ENCODE measurements at places on chromosomes 5 and 9.

GRCh38 chr5:142671801-142672200 lies 14.1 kb downstream of the FGF1 start:
- no peak for DNase-seq

DNA sequence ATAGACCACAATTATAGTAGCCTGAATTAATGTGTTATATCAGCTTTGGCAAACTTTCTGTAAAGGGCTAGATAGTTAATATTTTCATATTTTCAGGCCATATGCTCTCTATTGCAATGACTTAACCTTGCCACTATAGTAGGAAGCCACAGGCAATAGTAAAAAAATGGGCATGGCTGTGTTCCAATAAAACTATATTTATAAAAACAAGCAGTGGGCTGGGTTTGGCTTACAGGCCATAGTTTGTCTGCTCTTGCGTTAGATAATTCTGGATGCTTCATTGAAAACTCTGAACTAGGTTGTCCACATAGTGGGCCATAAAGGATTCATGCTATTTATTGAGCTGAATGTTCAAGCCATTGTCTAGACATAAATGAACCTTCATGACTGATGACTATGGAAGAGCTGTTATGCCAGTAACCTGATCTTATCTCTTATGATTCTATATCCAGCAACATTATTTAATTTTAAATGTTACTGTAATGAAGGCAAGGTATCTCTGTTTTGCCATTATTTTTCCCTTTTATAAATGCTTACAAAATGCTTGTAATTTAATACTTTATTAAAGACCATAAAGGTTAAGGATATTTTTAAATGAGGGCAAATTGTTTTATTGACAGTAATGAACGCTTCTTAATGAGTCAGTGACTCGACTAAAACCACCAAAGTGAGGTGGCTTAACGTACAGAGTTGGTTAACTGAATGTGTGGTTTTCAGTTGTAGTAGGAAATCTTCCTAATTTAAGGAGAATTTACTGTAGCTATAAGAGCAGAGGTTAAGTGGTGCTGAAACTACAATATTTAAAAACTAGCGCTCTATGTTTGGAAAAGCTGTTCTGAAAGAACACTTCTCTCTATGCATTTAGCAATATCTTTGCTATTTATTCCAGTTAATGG lies 560.6 kb downstream of the PRR16 start:
- DNase-seq = no peak

- DNase-seq = no peak
Measured at GRCh38 chr5:34507933-34508332, 148.2 kb upstream of the RAI14 start.

DNA sequence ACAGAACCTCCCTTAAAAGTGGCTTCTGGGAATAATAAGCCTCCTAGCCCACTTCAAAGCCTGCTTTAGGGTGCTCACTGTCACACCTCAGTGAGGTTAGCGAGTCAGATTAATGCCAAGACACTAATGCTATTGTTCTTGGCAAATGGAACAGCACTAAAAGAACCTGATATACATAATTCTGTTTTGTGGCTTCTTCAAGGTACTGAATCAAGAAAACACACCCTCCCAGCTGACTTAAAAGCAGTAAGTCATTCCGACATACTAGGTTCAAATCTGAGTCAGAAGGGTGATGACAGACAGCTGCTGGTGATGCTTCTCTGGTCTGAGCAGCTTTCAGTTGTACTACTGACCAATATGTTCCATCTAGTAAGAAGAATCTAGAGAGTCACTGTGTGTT lies 121.6 kb downstream of the OXCT1 start:
- no peak for DNase-seq

- DNase-seq = no peak
Measured at GRCh38 chr9:32738501-32739172, 44.7 kb upstream of the TMEM215 start.

DNA sequence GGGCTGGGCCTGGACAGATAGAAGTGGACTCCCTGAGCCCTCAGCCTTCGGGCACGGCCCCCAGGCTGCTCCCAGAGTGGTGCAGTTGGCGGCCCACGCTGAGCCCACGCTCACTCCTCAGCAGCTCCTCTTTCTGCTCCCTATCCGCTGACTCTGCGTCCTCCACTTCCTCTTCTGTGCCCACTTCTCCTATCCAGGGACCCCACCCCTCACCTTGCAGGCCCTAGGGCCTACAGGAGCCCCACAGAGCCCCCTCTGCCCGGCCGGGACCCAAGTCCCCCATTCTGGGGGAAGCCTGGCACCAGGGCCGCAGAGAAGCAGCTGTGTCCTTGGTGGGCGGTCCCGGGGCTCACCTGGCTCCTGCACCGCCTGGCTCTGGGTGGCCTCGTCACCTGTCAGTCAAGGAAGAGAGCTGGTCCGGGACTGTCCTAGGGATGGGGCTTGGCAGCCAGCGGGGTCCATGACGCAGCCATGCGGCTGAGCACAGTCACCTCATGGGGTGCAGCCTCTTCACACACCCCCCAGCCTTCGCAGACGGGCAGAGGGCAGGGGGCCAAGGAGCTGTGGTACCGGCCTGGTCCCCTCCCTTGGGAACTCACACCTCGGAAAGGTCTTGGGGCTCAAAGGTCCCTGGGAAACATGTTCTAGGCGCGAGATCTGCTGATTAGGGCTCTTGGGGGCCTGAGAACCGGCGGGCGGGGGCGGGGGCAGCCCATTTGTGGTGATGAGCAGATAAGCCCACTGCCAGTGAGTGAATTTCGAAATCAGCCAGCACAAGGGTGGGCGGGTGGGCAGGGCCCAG lies 5.4 kb upstream of the NRARP start:
- DNase-seq = no peak

DNA sequence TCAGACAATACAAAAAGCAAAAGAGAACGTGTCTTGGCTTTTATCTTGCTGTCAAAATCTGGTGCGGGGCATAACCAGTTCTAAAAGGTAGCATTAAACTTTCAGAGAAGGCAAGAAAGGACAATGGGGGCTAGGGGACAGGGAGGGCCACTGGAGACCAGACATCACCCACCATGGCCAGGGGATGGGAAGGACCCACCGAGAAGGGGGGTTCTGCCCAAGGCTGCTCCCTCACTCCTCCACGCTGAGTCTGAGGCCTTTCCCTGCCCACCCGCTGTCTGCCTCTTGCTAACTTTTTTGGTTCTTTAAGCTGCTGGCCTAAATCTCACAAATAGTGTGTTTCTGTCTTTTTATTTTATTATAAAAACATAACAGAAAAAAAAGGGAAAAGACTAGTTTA lies 33.6 kb downstream of the ATPSCKMT start:
- DNase-seq = no peak

- DNase-seq = no peak
Measured at GRCh38 chr9:133520121-133520835, 4.5 kb downstream of the MYMK start.

DNA sequence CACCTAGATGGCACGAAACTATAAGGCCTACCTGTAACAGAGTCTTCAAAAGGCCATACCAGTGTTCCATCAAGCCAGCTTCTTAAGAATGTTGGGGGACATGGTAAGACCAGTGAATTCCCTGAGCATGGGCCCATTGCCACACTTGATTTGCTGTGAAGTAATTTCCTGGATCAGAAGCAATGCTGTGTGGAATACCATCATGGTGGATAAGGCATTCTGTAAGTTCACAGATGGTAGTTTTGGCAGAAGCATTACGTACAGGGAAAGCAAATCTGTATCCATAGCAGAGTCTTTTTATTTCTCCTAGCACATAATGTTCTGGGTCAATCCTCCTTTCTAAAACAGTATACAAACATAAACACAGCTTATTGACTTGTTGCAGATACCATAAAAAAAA lies 89.1 kb upstream of the MAST4 start:
- DNase-seq = no peak

DNA sequence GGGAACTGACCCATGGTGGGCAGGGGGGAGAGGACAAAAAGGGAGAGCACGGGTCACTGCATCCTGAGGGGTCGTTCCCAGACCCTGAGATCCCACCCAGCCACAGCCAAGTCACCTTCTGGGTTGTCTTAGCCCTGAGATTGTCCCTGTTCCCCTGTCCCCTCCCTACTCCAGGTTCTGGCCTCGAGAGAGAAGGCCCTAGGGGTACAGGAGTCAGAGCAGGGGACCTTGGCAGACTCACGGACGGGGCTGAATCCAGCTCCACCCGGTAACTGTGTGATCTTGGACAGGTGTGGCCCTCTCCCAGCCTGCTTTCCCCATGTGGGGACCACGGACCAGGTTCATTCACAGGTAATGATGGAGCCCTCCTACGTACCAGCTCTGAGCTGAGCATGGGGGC lies 11.2 kb upstream of the CERCAM start:
- no peak for DNase-seq

DNA sequence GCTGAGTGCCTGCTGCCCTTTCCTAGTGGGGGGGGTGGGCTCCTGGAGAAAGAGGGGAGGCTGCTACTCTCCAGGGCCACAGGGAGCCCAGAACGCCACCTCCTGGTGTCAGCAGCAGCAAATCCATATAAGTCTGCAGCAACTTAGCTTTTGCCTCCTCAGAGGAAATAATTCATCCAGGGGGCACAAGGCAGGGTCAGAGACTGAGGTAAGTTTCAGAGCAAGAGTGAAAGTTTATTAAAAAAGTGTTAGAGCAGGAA lies 4.0 kb upstream of the CLPTM1L start:
- no peak for DNase-seq

- no peak for DNase-seq
Measured at GRCh38 chr5:131462454-131462853, 172.6 kb downstream of the RAPGEF6 start.

DNA sequence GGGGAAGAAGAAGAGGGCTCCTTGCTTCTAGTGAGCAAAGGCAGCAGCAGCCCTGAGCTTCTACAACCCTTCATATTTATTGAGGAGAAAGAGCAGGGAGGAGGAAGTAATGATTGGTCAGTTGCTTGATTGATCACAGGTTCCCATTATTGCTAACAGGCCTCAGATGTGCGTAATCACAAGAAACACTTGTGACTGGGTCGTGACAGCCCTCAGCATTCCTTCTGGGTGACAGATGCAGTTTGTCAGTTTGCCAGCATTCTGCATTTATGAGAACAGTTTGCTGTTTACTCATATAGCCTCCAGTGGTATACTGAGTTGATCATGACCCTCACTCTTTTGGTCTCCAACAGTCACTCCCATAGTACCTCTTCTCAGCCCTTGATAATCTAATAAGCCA lies 111.5 kb upstream of the TNC start:
- DNase-seq = no peak

DNA sequence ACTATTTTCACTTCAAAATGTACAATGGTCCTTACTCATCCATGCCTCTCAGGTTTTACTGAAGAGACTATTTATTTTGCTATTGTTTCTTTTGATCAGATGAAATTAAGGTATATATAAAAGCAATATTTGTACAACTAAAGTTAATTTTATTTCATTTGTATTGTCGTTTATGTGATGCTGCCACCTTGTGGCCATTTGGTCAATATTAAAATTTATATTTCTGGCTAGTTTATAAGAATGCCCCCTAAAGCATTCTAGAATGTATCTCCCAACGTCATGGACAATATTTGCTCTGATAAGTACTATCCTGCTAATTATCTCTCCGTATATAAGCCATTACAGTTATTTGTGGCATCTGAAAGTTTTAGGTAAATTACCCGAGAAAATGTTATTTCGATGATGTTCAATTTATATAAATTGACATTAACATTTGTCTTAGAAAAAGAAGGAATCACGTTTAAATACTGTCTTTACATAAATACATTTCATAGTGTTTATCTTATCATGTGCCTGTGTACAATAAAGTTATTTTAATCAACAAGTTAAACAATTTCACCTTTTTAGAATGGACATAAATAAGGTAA lies 680.0 kb downstream of the TAF11L14 start:
- DNase-seq = no peak

DNA sequence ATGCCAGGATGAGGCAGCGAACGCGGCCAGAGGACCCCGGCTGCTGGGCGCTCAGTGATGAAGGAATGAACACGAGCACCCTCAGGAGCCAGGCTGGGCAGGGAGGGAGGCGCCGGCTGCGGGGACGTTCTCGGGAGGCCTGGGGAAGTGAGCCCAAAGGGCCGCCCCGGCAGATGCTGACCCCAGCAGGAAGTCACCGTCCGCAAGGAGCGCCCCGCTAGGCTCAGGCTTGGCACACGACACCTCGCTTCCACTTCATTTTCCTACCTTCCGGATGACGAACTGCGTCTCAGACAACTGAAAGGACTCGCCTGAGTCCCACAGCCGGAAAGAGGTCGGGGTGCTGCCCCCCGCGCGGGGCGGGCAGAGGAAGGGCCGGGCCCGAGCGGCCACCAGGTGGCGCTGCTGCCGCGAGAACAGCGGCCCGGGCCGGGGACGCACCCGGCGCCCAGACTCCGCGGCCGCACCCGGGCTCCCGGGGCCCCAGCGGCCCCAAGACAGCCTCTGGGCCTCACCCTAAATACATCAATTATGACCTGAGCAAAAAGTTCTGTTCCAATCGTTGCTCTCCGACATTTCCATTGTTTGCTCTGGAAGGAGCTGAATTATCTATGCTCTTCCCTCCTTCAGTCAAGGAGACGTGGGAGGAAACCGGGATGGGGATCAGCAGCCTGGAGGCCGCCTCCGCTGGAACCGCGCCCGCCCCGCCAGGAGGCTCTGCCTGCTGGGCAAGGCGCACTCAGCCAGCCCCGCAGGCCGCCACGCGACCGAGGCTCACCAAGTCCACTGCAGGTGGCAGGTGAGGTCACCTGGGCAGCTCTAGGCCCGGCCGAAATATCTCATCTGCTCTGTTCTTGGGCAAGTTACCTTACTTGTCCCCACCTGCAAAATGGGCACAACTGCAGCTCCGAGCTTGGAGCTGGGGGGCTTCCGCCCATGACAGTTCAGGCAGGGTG lies 107.0 kb downstream of the ZNF354C start:
- DNase-seq = peak; percentile 11

GRCh38 chr9:136089697-136090045 lies 5.4 kb downstream of the NACC2 start:
- DNase-seq = no peak

- no peak for DNase-seq
Measured at GRCh38 chr5:163563112-163563511, 57.7 kb downstream of the MAT2B start.

GRCh38 chr9:18299449-18299848 lies 174.5 kb upstream of the ADAMTSL1 start:
- no peak for DNase-seq

- DNase-seq = no peak
Measured at GRCh38 chr5:90287036-90287435, 122.5 kb downstream of the CETN3 start.

GRCh38 chr5:111973961-111974360 lies 217.0 kb upstream of the NREP start:
- no peak for DNase-seq

GRCh38 chr9:24351258-24351657 lies 194.4 kb downstream of the IZUMO3 start:
- no peak for DNase-seq

DNA sequence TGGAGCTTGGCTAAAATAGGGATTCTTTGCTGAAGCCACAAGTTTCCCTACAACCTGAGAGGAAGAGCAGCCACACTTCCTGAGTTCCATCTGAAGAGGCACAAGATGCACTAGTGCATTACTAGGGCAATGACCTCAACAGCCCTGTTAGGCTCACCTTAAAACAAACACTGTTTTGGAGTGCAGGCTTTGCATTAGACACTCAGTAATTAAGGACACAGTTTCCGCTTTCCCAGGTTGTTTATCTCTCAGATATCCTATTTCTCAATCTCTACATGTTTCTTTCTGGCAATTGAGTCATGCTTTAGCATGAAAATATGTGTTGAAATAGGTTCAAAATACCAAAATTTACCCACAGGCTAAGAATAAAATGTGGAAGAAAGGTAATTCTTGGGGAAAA lies 34.2 kb downstream of the EMB start:
- DNase-seq = no peak

GRCh38 chr5:135235551-135236227 lies 163.3 kb downstream of the MACROH2A1 start:
- no peak for DNase-seq

Data from CMK (cell line).